ENCODE measurements at places on chromosomes 7 and 10.
A peak's percentile ranks its signal among the peaks of the same experiment; 100 is the strongest.

- no peak for DNase-seq
Measured at GRCh38 chr7:22351329-22351692, 5.6 kb downstream of the RAPGEF5 start.

DNA sequence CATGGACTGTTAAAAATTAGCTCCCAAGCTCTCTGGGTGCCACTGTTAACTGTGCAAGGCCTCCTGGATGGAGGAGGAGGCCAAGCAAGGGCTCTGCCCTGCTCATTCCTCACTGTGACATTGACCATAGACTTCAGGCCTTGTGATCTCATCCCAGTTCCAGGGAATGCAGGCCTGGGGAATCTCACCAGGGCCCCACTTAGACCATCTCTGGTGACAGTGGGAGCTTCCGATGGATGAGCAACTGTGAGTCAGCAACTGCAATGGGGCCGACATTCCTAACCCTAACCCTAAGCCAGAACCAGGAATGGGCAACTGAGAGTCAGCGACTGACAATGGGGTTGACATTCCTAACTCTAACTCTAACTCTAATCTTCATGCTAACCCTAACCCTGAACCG, 50.4 kb upstream of the MSMB start:
- no peak for DNase-seq

DNA sequence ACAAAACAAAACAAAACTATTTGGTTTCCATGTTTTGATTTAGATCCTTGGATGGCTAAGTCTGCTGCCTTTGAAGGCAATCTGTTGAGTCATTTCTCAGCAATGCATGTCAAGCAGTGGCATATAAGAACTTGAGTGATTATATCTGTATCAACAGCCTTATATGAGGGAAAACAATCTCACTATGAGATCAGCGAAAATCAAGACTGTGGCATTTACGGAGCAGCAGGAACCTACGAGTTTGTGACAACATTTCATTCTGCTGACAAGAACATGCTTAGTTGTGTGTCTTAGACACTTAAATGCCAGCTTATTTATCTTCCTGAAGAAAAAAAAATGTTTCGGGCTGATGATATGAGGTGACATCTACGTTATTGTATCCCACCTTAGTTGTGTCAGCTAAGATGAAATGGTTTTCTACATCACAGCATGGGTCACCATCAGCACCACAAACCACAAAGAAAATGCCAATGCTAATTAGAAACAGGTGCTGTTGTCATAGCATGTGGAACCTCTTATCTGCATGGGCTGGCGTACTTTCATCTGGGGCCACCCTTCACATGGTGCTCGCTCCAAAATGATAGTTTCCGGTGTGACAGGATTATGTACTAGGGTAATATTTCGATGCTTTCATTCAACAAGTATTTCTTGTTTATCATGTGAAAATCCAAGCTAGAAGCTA, 1085.5 kb downstream of the SORCS1 start:
- no peak for DNase-seq

DNA sequence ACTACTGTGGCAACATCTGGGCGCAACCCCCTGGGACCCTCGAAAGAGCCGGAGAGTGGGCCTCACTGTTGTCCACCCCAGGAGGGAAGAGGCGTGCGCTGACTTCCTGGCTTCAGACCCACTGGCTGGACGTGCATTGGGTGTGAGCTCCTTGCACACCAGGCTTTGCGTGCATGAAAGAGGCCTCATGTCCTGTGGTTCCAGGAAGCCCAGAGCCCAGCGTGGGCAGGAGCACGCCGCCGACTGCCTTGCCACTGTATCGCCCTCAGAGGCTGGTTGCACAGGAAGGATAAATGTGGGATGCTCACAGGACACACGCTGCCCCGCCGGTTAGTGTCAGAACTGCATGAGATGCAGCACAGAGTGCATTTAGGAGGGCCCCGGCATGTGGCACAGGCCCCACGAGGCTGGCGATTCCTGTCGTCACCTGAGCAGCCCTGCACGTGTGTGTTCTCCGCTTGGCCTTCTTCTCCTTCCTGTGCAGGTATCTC, 8.5 kb upstream of the JAKMIP3 start:
- DNase-seq = no peak

DNA sequence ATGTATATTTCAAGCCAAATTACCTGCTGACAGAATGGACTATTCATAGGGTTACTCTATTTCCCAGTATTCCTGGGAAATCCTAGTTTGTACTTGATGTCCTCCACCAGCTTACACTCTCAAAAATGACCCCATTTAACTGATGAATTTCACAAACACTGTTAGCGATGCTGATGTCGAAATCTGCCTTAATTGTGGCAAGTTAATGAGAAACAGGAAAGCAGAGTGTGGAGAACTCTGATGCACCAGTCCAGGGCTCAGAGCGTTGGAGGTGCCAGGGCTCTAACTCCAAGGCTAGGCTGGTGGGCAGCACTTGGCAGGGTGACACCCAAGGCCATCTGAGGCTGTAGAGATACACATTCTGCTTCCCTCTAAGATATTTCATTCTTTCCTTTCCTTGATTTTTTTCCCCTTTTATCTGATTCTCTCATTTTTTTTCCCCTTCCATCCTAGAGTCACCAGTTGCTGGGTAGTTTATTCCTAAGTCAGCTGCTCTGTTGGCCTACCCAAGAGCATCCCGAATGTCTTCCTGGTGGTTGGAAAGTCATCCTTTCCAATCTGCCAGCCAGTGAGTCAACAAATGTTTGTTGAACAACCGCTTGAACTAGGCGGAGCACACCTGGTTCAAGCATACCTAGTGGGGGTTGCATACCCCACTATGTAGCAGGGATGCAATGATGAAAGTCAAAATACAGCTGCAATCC, 525.0 kb upstream of the NRP1 start:
- no peak for DNase-seq

- no peak for DNase-seq
Measured at GRCh38 chr7:103691291-103691690, 245.3 kb upstream of the SLC26A5 start.

DNA sequence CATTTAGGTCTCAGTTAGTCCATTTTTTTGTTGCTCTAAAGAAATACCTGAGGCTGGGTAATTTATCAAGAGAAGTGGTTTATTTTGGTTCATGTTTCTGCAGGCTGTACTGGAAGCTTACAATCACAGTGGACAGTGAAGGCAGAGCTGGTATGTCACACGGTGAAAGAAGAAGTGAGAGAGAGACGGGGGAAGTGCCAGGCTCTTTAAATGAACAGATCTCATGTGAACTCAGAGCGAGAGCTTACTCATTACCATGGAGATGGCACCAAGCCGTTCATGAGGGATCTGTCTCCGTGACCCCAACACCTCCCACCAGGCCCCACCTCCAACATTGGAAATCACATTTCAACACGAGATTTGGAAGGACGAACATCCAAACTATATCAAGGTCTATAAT, 18.9 kb upstream of the PNLIPRP3 start:
- no peak for DNase-seq

GRCh38 chr7:120441850-120442249, 168.9 kb downstream of the KCND2 start:
- DNase-seq = no peak

- no peak for DNase-seq
Measured at GRCh38 chr10:44157574-44157973, 227.3 kb downstream of the CXCL12 start.

DNA sequence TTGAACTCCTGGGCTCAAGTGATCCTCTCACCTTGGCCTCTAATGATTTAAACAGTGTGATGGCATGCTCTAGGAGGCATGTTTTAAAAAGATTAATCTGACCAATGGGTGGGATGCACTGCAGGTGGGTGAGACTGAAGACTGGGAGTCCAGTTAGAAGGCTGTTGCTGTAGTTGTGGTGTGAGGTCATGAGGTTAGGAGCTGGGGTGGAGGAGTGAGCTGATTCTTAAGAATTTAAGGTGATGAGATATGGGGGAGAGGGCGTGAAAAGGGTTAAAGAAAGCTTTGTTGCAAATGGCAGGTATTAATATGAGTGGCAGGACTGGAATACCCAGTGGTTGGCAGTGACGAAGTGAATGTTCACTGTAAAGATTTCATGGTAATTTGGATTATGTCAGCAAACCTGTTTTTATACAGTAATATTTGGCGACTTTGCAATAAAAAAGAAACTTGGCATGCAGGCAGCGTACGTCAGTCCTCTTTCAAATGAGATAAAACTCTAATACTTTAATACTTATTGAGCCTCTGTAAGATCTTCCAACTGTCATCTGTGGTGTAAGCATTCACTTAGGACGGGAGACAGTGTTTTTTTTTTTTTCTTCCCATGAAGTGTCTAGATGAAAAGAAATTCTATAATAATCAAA, 72.8 kb upstream of the MTPN start:
- no peak for DNase-seq

GRCh38 chr7:38905056-38905759, 3.8 kb downstream of the VPS41 start:
- no peak for DNase-seq

GRCh38 chr7:158589653-158590052, 2.0 kb upstream of the PTPRN2 start:
- DNase-seq = no peak

DNA sequence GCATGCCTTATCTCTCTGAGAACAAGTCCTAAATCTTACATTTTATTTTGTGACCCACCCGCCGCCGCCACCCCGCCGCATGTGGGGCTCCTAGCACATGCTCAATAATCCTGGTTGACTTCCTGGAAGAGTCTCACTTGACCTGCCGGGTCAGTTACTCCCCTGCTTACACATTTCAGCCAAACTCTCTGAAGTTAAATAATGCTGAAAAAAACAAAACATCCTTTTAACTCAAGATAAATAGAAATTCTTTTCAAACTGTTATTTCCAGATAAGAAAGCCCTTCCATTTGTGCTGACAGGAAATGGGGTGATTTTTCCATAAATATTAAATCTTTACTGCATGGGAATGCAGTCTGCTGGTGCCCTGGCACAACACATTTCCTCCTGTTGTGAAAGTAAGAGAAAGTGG, 123.5 kb downstream of the ABLIM1 start:
- no peak for DNase-seq

- DNase-seq = no peak
Measured at GRCh38 chr10:17923728-17924127, 28.0 kb upstream of the SLC39A12 start.

DNA sequence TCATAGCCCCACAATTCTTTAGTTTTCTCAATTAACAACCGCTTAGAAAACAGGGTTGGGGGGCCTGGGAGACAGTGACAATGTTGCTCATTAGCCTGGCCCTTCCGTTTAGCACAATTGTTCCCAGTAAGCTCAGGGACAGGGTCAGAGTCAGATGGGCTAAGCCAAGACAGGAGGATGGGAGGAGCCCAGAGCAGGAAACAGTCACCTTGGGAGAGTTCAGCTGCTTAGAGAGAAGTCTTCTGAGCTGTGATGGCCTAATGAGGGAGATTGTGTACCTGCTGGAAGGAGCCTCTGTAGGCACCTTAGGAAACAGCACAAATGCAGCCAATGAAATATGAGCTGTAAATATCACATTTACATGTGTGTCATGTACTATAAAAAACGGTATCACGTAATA, 35.9 kb downstream of the SVOPL start:
- DNase-seq = peak; percentile 38

DNA sequence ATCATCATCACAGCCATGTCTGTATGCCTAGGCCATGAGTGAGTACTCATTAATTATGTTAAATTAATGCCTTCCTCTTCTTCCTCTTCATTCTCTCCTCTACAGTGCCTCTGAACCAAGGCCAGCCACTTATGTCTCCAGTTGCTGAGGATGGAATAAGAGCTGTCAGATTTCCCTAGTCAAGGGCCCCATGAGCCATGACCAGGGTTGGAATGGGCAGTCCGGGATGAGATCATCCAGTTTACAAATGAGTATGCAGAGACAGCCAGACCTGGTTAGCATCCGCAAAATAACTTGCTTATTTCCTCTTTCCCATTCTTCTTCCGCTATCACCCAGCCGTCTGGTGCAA, 342.7 kb downstream of the GRID1 start:
- no peak for DNase-seq

GRCh38 chr10:113552014-113552413, 839 bp upstream of the HABP2 start:
- DNase-seq = peak; percentile 64

GRCh38 chr10:130127364-130128061, 8.7 kb upstream of the GLRX3 start:
- DNase-seq = peak; percentile 56

DNA sequence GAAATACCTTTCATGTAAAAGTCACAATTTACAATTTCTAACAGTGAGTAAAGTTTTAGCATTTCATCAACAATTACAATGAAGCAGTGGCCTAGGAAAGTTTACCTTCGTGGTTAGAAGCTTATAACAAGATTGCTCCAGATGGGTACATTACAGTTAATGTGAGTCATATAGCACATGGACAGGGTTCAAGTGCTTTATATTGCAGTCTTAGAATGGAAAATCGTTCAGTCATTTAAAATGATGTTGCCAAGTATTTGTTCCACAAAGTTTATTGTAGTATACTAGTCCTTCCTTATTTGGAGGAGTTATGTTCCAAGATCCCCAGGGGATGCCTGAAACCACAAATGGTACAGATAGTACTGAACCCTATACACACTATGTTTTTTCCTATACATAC, 174.6 kb upstream of the TARP start:
- DNase-seq = no peak

GRCh38 chr7:94429153-94429552, 34.5 kb downstream of the COL1A2 start:
- DNase-seq = no peak

DNA sequence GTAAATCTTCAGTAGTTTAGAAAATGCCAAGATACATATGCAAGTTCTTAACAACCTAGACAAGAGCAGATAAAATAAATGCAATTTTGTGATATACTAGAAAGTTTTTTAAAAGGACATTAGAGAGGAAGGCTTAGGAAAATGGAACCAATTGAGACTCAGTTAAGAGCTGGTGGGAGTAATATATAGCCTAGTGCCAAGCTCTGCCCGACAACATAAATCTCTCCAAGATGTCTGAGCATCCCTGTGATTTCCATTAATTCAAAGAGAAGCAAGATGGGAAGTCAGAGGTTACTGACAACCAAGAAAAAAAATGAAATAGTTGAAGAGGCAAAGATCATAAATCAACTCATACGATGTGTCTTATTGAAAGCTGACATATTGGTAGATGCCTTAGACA, 74.5 kb downstream of the DGKB start:
- no peak for DNase-seq

GRCh38 chr7:68730194-68730593, 868.1 kb upstream of the AUTS2 start:
- peak; percentile 56 for DNase-seq

DNA sequence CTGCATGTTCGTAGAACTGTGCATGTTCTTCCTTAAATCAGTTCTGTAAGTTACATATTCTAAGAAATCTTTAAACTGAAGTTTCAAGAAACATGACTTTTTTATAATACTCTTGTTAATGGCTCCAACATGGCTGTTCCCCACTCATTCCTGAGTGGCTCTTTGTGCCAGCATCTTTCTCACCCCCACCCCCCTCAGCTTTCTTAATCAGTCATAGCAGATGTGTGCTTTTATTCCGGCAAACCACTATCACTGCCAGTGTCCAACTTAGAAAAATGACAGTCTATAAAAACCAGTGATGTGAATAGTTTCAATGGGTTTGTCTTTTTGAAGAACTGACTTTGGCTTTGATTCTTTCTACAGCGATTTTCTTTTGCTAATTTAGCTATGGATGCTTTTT, 37.6 kb downstream of the PITRM1 start:
- DNase-seq = no peak

Data from NCI-H146 (cell line).